ENCODE measurements at places on chromosomes 4 and X. TPM values are rescaled to one million over a fixed set of nuclear protein-coding genes. Genes with fewer than 3 reads are reported as not detected.

FRYL gene
- 71.7 TPM for total RNA-seq

SPP1 gene
- total RNA-seq, result not detected

XK gene
- not detected for total RNA-seq

TMEM154 gene
- 16.8 TPM for total RNA-seq

ATP1B4 gene
- total RNA-seq, result not detected

S100G gene
- total RNA-seq, result not detected

- H3K27me3 ChIP-seq, result peaks cover 5% of the 10 kb centered on the region
- peaks cover 10% of the 10 kb centered on the region for H3K36me3 ChIP-seq
- no peak overlapping the region for H3K27ac ChIP-seq
- H3K4me3 ChIP-seq, result no peak overlapping the region
- DNase-seq, result no peak
Observed at GRCh38 chr4:3059943-3060342, 14.4 kb downstream of the HTT-AS start.

- no peak for DNase-seq
- no peaks in the 10 kb centered on the region for H3K27me3 ChIP-seq
- H3K36me3 ChIP-seq, result no peaks in the 10 kb centered on the region
- no peaks in the 10 kb centered on the region for H3K4me1 ChIP-seq
- no peak overlapping the region for H3K4me3 ChIP-seq
Observed at GRCh38 chr4:84738622-84739021, 155.7 kb downstream of the CDS1 start.

GRCh38 chr4:42399393-42399792 is 2.1 kb downstream of the SHISA3 start:
- no peak overlapping the region for H3K27ac ChIP-seq
- no peak for DNase-seq
- peaks cover 25% of the 10 kb centered on the region for H3K4me1 ChIP-seq
- peaks cover 75% of the 10 kb centered on the region for H3K27me3 ChIP-seq
- H3K4me3 ChIP-seq, result no peak overlapping the region
- H3K36me3 ChIP-seq, result no peaks in the 10 kb centered on the region

DNA sequence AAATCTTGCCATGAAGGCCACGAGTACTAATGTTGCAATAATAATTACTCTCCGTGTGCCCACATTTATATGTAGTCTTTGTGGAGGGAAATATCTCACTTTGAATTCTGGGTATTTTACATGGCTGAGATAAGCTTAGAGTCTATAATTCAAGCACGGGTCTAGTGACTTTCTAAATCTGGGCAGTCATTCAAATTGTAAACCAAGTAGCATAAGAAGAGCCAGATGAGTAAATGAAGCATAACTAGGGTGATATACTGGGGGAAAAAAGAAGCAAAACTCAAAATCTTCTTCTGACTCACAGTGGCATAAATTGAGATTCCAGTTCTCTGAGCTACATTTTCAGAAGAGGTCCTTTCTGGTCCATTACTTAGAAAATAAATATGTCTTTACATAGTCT is 53.0 kb downstream of the MAPK10 start:
- no peaks in the 10 kb centered on the region for H3K36me3 ChIP-seq
- no peak for DNase-seq
- H3K4me3 ChIP-seq, result no peak overlapping the region
- no peaks in the 10 kb centered on the region for H3K4me1 ChIP-seq
- no peaks in the 10 kb centered on the region for H3K27me3 ChIP-seq

GRCh38 chr4:158588285-158588684 is 66.6 kb downstream of the RXFP1 start:
- H3K27me3 ChIP-seq, result peaks cover 5% of the 10 kb centered on the region
- H3K27ac ChIP-seq, result no peak overlapping the region
- no peak overlapping the region for H3K4me3 ChIP-seq
- no peaks in the 10 kb centered on the region for H3K36me3 ChIP-seq
- H3K4me1 ChIP-seq, result no peaks in the 10 kb centered on the region

Data from activated T-cell treated with anti-CD3 and anti-CD28 coated beads, Interleukin-2, amount 50 U/mL, for 72 hours (primary cell).